ENCODE measurements at places on chromosomes 2 and 18.

- no peak for DNase-seq
Measured at GRCh38 chr2:36423172-36423571, 67.6 kb downstream of the CRIM1 start.

DNA sequence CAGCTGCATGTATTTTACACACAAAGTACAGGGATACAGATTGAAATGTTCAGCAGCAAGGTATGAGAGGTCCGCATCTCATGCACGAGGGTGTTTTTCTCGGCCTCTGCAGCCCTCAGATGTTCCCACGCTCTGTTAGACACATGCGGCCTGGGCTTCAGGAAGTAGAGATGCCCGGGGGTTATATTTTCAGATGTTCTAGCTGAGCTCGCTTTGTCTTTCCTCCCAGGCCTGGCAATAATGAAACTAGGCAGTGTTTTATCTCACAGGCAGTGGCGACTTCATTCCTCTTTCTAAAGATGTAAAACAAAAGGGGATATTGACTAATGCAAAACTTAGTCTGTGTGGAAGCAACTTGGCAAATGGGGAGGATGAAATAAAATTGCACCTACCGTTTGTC lies 190.7 kb downstream of the GBX2 start:
- DNase-seq = no peak

- DNase-seq = no peak
Measured at GRCh38 chr2:120111193-120111592, 98.3 kb downstream of the EPB41L5 start.

DNA sequence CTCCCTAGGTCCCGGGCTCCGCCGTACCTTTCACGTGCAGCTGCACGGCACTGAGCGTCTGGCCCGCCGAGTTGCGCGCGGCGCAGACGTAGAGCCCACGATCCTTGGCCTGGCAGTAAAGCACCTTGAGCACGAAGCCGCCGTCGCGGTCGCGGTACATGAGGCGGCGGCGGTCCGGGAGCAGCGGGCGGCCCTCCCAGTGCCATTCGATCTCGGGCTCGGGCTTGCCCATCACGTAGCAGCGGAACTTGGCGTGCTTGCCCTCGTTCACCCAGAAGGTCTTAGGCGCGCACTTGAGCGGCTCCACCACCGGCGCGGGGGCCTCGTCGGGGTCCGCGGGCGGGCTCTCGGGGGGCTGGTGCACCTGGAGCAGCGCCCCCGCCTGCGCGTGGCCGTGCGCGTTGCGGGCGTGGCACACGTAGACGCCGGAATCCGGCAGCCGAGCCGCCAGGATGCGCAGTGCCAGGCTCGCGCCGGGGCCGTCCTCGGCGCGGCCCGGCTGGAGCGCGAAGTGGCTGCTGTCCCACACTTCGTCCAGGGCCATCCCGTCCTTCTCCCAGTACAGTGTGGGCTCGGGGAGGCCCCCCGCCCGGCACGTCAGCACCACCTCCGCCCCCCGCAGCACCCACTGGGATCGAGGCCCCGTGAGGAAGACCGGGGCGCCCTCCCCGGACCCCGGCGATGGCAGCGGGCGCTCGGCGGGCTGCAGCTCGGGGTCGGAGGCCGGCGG lies 980 bp downstream of the OBSL1 start:
- DNase-seq = no peak

DNA sequence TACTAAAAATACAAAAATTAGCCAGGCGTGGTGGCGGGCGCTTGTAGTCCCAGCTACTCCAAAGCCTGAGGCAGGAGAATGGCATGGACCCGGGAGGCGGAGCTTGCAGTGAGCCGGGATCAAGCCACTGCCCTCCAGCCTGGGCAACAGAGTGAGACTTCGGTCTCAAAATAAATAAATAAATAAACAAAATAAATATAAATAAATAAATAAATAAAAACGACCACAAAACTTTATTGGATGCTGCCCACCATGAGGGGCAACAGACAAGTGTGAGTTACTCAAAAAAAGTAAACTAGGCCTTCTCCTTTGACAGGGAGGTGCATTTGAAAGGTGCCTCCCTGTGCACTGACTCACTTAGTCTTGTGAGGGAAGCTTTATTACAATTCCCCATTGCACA lies 50.4 kb downstream of the SLC4A1AP start:
- no peak for DNase-seq

DNA sequence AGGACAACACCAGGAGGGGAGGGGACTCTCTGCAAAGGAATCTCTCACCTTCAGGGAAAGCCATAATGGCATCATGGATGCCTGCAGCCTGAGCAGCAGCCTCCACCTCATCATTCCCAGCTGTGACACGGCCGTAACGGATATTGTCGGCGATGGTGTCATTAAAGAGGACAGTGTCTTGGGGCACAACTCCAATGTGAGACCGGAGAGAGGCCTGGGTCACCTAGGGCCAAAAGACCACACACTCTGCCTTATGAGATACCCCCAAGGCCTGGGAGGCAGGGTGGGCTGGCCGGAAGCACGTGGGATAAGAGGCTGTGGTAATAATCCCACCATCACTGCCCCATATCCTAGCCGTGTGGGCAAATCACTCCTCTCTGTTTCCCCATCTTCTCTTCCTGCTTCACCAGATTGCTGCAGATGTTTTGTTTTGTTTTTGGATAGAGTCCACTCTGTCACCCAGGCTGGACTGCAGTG lies 4.3 kb downstream of the ZFAND2B start:
- no peak for DNase-seq

GRCh38 chr2:15205562-15205961 lies 355.6 kb downstream of the NBAS start:
- no peak for DNase-seq
